ENCODE measurements at places on chromosomes 3 and 15.

DNA sequence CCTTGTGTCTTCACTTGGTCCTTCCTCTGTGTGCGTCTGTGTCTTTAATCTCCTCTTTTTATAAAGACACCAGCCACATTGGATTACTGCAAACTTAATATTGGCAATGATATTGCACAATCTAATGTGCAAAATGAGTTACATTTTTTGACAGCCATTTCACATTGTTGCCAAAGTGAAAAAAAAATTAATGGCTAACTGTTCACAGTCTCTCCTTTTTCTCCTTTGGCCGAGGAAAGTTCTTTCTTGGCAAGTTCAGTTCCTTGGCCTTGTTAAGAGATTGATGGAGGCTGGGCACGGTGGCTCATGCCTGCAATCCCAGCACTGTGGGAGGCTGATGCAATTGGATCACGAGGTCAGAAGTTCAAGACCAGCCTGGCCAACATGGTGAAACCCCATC, 62.2 kb upstream of the ZNF280D start:
- DNase-seq, result no peak

GRCh38 chr3:66463730-66464511, 36.9 kb downstream of the LRIG1 start:
- DNase-seq, result no peak

DNA sequence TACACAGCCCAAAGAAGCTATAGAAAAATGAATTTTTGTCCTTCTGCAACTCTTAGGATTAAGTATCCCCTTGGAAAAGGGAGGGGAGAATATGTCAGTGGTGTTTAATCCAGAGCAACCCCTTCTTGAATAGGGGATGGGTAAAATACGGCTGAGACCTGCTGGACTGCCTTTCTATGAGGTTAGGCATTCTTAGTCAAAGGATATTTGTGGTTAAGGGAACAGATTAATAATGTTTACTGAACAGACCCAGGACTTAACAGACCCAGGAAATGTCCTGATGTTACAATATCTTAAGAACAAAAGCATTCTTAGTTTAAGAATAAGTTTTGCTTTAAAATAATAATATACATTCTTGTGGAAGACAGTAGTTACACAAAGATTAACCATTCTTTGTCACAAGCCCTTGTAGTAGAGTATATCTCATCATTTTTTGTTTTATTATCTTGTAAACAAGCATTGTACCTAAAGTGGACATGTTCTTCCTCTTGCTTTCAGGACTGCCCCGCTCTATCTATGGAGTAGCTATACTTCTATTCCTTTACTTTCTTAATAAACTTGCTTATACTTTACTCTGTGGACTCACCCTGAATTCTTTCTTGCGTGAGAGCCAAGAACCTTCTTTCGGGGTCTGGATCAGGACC, 43.8 kb upstream of the B3GALNT1 start:
- no peak for DNase-seq

DNA sequence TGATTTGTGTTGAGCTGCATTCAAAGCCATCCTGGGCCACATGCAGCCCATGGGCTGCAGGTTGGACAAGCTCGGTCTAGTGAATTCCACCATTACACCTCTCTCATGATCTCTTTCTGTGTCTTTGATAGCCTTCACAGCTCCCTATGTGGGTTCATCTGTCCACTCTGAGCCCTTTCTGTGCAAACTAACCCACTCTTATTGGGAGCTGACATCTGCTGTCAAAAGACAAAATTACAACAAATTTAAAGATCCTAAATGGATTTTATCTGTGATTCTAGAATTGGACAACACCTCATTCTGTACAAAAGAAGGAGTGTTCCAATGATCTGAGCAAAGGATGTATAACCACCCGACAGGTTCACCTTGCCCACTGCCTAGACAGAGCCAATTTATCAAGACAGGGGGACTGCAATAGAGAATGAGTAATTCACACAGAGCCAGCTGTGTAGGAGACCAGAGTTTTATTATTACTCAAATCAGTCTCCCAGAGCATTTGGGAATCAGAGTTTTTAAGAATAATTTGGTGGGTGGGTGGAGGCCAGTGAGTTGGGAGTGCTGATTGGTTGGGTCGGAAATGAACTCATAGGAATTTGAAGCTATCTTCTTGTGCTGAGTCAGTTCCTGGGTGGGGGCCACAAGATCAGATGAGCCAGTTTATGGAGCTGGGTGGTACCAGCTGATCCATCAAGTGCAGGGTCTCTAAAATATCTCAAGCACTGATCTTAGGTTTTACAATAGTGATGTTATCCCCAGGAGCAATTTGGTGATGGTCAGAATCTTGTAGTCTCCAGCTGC, 2.6 kb upstream of the XYLB start:
- no peak for DNase-seq

DNA sequence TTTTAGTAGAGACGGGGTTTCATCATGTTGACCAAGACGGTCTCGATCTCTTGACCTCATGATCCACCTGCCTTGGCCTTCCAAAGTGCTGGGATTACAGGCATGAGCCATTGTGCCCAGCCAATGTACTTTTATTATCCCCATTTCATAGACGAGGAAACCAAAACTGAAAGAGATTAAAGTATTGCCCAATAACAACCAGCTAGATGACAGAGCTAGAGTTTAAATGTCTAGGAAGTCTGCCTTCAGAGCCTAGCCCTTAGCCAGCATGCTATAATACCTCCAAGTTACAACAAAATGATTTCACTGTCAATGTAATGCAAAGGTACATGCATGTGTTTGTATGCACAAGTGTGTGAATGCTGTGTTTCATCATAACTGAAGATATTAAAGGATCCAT, 389.4 kb upstream of the RBMS3 start:
- no peak for DNase-seq

- no peak for DNase-seq
Observed at GRCh38 chr15:47395076-47395475, 322.2 kb upstream of the SEMA6D start.

GRCh38 chr3:50146316-50146901, 8.7 kb upstream of the SEMA3F start:
- no peak for DNase-seq

DNA sequence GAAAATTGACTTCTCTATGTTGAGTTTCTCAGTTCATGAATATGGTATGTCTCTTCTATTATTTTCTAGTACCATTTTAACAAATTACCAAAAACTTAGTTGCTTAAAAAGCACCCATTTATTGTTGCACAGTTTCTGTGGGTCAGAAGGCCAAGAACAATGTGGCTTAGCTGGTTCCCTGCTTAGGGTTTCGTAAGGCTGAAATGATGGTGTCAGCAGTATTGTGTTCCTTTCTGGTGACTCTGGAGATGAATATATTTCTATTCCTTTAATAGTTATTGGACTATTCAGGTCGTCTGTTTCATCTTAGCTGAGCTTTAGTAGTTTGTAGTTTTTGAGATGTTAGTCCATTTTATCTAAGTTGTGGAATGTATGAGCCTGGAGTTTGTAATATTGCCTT, 44.9 kb downstream of the IL1RAP start:
- DNase-seq, result no peak

- DNase-seq, result no peak
Observed at GRCh38 chr3:147471741-147472140, 62.6 kb downstream of the ZIC1 start.

GRCh38 chr3:128123156-128123537, 465 bp downstream of the RUVBL1 start:
- DNase-seq, result no peak

DNA sequence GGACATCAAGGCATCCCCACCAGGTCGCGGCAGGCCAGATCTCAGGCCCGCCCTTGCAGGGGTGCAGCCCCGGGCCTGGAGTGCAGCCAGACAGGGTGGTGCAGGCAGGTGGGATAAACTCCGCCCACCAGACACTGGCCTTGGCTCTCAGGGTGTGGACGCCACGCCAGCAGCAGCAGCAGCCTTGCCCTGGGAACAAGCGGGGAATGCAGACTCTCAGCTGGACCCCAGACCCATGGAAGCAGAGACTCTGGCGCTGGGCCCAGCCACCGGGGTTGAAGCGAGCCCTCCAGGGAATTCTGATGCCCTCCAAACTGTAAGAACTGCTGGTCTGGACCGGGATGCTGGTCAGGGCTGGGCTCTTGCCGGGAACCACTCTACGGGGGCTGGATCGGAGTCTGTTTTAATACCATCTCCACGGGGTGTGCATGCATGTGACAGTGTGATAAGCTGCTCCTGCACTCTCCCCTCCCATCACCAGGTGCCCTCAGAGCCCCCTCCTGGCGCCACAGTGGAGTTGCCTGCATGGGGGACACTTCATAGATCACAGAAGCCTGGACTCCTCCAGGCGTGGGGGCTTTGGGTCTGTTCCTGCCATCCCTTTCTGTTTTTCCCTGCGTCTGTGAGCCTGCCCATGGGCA, 142.7 kb downstream of the NSMCE3 start:
- DNase-seq, result no peak

DNA sequence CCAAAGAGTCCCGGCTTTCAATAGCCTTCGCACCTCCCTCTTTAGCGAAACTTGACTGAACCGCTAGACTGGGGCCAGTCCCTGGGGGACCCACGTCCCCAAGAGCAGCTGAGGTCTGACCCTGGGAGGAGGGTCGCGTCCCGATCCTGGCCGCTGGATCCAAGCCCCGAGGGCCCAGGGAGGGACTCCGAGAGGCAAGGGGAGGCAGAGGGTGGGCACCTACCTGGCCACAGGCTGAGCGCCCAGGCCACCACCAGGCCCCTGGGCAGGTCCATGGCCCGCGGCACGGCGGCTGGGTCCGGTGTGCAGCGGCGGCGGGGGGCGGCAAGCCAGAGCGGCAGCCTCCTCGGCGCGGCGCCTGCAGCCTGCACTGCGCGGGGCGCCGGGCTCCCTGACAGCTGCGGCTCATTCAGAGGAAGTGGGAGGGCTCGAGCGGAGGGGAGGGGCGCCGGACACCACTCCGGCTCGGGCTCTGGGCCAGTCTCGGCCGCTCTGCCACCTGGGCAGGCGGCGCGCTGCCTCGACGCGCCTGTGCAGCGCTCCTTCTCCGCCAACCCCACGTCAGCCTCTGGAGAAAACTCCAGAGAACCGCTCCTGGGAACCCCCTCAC, at the start of gene ITGA11:
Gene ITGA11, minus strand, starts transcription at position 372 of the 610 bp plus-strand sequence. Its CDS starts 97 bp downstream, at position 275.
- DNase-seq, result no peak

GRCh38 chr3:132164469-132165092, 129.8 kb upstream of the CPNE4 start:
- no peak for DNase-seq

- no peak for DNase-seq
Observed at GRCh38 chr3:155079468-155079745, 712 bp upstream of the MME start.

GRCh38 chr15:100400996-100401395, 59.2 kb upstream of the ADAMTS17 start:
- DNase-seq, result no peak

DNA sequence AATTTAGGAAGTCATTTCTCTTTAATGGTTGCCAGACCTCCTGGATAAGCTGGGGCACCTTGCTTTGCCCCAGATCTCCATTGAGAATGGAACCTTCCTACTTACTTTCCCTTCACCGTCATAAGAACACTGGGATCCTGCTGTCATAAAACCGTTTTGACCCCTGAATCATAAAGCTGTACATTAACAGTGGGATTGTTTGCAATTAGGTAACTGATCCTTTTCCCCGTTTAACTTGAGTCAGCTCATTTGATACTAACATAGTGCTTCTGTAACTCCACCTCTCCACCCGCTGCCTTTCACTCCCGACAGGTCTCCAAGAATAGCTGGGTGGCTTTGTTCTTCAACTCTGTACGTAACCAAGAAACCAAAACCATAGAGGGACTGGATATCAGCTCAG, 308.2 kb upstream of the WNT5A start:
- DNase-seq, result no peak

DNA sequence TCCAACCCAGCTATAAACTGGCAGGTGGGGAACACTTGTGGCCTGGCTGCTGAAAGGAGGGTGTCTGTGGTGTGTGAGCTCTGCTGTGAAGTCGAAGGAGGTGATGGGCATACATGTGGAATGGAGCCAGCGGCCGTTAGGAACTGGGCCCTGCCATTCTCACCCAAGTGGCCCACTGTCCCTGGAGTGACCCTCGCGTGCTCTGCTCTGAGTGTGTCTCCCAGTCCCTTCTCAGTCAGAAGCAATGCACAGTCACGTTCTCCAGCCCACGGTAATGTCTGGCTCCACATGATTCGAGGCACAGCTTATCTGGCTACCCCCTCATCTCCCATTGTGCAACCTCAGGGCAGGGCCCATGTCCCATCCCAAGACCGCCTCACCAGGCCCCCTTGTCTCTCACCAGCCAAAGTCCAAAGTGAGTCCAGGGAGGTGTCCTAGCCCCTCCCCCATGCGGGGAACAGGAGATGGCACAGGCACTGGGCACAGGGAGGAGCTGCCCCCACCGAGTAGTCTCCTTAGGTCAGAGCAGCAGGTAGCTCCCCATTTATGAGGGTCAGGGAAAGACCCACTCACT, 62.9 kb downstream of the ZNF445 start:
- DNase-seq, result no peak

DNA sequence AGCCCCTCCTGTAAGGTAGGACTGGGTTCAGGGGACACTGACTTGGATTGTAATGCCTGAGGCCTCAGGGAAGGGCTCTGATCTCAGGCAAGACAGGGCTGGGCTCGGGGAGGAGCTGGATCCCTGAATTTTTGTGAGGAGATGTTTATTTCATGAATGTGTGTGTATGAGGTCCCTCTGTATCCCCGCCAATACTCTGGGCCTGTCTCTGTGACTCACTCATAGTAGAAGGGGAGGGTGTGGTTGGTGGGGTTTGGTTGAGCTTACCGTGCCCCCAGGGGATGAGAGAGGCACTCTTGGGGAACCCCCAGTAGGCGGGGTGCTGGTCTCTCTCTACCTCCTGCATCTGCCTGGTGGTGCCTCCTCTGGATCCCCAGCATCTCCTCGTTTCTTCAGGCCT, 28.1 kb downstream of the RPSA start:
- no peak for DNase-seq

DNA sequence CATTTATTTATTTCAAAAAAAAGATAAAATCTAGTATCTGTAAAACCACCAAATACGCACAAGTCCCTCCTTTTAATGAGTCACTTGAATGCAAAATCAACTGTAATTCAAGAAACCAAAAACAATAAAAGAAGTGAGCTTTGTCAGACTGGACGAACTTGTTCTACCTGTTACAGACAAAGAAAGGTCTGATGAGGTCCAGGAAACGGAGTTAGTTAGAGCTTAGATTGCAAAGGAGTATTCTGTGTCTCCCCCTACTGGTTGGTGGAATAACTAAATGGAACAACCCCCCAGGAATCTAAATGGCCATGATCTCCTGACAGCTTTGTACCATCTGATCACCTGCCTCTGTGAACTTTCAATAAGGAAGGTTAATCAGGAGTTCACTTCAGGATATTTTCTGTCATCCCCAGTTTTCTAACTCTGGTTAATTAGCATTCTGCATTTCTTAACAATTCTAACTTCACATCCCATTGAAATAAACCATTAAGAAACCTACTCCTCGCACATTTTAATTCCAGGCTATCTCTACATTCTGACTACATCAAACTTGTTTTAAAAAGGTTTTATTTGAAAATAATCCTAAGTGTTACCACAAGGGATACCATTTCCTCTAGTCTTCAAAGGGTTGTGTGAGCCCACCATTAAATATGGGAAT, 333.0 kb upstream of the SATB1 start:
- DNase-seq, result peak; percentile 89

GRCh38 chr15:48802867-48803266, 8.0 kb downstream of the CEP152 start:
- DNase-seq, result no peak

All from CD4-positive, alpha-beta T cell treated with Interleukin-4 for 4 hours (primary cell).